ENCODE measurements at places on chromosomes 3 and 15. TPM values are rescaled to one million over a fixed set of nuclear protein-coding genes. Genes with fewer than 3 reads are reported as not detected.

The SLC9A9 gene
- total RNA-seq = 5.3 TPM

The SPINK8 gene
- total RNA-seq = not detected

The CP gene
- 1.0 TPM for total RNA-seq

The UROC1 gene
- total RNA-seq = not detected

The PPM1L gene
- total RNA-seq = 3.4 TPM

The SRPRB gene
- 31.2 TPM for total RNA-seq

The MYH15 gene
- 0.08 TPM for total RNA-seq

The GP5 gene
- total RNA-seq = 0.24 TPM

The ZBED2 gene
- total RNA-seq = 0.39 TPM

Measured in epithelial cell of alveolus of lung (primary cell).